Activated CD4-positive, CD25-positive, alpha-beta regulatory T cell (primary cell): ENCODE measurements at places on chromosomes 16 and 17.

DNA sequence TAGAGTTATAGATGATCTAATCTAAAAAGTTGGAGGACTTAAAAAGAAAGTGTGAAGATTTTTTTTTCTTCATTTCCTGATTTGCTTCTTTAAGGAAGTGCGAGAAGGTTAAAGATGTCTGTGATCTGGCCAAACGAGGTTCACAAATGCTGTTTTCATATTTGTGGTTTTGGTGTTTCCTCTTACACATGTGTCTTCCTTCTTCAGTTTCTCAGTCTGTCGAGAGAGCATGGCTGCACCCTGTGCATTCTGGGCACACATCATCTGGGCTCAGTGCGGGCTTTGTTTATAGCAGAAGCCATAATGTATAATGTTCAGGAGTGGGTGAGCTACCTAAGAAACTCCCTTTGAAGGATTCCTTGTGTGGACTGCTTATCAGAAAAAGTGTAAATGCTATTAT, 260.4 kb upstream of the TBX2 start:
- peak; percentile 23 for DNase-seq

- no peak for DNase-seq
Observed at GRCh38 chr17:42695500-42695899, 13.2 kb downstream of the CNTNAP1 start.

DNA sequence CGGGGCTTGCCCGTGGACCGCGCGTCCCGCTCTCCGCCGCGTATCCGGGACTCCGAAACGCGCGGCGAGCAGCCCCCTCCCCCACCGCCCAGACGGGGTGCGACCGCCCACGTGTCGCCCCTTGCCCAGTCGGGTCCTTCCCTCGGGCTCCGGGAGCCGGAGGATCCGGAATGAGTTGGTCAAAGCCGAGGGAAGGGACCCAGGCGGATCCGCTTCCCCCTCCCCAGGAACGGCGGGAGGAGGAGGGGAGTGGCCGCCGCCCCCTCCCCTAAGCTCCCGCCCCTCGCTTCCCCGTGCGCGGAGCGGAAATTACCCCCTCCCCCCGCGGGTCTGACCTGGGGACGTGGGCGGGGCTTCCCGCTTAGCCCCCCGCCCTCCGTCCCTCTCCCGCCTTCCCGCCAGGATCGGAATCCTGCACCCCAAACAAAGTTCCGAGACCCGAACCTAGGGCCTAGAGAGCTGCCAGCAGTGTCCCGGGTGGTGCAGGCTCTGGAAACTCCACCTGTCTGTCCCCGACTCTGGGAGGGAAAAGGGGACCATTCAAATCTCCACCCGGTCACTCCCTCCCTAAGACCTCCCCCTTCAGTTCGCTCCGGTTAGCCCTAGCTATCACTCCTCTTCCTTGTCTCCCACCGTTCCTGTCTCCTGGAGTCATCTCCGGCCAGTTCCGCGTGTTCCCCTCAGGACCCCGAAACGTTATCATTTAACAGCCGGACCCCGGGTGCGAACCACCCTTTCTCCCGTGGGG, 1.0 kb upstream of the IGF2BP1 start:
- DNase-seq: no peak

- no peak for DNase-seq
Observed at GRCh38 chr16:3283543-3284447, 504 bp downstream of the ZNF263 start.

GRCh38 chr17:13921841-13922776, 147.2 kb upstream of the COX10 start:
- DNase-seq: no peak

DNA sequence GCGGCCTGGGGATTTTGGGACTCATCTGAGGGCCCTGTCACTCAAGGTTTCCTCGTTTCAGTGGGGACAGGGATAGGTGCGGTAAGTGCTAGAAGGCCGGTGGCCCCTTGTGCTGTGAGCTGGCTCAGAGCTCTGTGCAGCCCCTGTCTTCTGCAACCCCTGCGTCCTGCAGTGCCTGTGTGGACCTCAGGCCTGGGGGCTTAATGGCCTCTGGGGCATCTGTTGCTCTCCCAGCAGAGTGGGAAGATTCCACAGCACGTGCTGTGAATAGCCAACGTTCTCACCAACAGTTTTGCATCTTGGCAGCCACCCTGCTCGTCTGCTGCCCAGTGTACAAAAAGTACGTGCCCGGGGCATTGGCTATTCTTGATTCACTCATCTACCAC, 4.9 kb downstream of the FOXC2 start:
- DNase-seq: no peak

- DNase-seq: no peak
Observed at GRCh38 chr16:11700264-11701029, 32.2 kb downstream of the SNN start.

DNA sequence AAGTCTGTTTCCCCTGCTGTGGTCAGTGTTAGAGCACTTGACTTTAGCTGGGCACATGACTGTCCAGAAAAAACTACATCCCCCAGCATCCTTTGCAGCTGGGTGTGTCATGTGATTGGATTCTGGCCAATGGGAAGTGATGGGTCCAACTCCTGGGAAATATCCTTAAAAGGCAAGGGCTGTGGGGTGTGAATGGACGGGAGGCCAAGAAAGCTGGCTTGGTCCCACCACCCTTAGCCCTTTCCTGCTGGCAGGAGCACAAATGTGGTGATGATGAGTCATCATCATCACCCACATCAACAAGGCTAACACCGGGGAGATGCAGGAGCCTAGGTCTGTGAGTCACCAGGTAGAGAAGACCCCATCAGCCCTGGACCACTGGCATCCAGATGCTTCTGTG, 341.7 kb downstream of the C16orf95 start:
- DNase-seq: no peak

DNA sequence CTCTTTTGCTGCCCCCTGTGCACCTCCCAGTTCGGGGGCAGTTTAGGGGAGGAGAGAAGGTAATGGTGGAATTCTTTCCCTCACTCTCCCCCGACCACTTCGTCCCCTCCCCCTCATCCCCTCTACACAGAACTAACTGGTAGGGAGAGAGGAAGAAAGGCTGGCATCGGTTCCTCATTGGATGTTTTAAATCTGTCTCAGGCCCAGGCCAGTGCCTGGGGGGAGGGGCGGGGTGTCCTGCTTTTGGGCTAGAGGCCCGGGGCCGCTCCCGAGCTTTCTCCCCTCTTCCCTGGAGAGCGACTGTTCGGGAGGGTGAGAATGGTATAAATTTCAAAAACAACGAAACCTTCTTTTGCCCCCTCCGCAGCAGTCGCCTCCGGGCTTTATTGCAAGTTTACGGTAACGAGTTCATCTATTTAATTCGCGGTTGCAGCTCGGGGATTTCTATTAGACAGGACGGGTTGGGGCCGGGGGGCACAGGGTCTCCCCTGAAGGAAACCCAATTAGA, at the start of gene PRAC2:
PRAC2 (plus strand) TSS at position 271 of the 508 bp plus-strand sequence. CDS start 1,226 bp downstream, outside the sequence.
- DNase-seq: no peak

GRCh38 chr16:1169285-1170075, 16.6 kb downstream of the CACNA1H start:
- DNase-seq: no peak

DNA sequence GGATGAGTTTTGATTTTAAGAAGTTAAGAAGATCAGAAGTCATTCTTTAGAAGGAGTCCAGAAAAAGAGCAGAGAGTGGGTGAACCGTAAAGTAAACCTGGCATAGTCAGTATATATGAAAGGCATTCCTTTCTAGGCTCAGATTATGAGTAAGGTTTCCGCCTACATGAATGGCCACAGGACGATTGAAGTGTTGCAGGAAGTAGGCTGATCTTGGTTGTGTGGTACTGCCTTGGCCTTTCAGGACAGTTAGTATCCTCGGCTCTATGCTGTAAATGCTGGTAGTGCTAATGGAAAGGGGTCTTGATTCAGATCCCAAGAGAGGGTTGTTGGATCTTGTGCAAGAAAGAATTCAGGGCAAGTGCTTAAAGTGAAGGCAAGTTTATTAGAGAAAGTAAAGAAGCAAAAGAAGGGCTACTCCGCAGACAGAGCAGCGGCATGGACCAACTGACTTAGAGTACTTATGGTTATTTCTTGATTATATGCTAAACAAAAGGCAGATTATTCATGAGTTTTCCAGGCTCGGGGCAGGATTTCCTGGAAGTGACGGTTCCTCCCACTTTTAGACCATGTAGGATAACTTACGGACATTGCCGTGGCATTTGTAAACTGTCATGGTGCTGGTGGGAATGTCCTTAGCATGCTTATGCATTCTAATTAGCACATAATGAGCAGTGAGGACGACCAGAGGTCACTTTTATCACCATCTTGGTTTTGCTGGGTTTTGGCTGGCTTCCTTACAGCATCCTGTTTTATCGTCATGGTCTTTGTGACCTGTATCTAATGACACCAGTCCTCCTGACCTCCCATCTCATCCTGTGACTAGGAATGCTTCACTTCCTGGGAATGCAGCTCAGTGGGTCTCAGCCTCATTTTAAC, 164.8 kb downstream of the SNX29 start:
- no peak for DNase-seq

- no peak for DNase-seq
Observed at GRCh38 chr17:78000341-78000740, 41.8 kb downstream of the TNRC6C start.

GRCh38 chr16:56341656-56342399, 83.5 kb downstream of the AMFR start:
- DNase-seq: no peak

GRCh38 chr17:50214976-50215760, 13.7 kb upstream of the COL1A1 start:
- no peak for DNase-seq

DNA sequence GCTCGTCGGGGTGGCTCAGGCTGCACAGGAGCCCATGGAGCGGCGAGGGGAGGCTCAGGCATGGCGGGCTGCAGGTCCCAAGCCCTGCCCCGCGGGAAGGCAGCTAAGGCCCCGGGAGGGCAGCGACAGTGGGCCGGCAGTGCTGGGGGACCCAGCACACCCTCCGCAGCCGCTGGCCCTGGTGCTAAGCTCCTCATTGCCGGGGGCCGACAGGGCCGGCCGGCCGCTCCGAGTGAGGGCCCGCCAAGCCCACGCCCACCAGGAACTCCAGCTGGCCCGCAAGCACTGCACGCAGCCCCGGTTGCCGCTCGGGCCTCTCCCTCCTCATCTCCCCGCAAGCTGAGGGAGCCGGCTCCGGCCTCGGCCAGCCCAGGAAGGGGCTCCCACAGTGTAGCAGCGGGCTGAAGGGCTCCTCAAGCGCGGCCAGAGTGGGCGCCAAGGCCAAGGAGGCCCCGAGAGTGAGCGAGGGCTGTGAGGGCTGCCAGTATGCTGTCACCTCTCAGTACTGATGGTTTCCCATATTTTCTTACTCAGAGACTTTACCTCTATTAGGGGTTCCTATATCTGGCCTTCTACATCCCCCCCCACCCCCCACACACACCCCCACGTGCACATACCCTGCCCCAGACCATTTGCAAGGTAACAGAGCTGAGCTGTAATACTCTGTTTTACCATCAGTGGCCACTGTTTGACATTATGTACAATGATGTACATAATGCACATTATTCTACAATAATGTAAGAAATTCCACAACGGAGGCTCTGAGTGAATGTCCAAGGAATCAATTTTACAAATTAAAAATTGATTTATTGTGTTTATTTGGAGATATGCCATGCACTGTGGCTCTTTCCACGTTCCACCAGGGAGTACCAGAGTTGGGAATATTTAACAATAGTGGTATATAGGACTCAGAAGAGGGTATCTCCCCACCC, 3.7 kb upstream of the VAT1L start:
- no peak for DNase-seq

GRCh38 chr16:69093974-69094373, 11.5 kb upstream of the HAS3 start:
- no peak for DNase-seq

DNA sequence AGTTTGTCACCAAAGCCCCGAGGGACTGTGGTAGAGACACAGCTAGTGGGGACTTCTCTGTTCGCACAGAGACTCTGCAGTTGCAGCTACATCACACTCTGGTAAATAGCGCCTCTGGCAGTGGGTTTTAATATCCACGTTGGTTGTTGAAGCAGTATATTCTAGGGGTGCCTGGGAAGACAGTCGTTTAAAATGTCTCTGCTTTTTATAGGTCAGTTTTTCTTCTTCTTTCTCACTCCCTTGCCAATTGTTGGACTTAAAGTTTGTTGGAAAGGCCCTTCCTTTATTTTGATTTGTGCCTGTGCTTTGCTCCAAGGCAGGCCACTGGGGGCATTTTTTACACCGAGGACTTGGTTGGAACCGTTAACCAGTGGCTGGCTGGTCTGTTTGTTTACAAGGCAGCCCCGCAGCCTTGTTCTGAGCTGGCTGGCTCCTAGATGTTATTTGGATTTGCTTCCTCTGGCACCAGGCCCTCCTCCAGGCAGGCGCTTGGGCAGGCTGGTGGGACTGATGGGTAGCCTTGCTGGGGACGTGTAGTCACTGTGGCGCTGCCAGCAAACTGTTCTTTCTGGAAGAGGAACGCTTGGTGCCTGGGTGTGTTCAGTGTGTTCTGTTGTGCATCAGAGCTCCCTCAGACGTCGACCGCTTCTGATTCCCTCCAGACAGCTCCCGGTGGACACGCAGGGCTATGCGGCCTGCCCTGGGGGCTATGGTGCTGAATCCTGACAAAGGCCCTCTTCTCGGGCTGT, 218.2 kb upstream of the CHMP6 start:
- DNase-seq: no peak

GRCh38 chr17:43584666-43585102, 38.5 kb upstream of the ETV4 start:
- DNase-seq: no peak

DNA sequence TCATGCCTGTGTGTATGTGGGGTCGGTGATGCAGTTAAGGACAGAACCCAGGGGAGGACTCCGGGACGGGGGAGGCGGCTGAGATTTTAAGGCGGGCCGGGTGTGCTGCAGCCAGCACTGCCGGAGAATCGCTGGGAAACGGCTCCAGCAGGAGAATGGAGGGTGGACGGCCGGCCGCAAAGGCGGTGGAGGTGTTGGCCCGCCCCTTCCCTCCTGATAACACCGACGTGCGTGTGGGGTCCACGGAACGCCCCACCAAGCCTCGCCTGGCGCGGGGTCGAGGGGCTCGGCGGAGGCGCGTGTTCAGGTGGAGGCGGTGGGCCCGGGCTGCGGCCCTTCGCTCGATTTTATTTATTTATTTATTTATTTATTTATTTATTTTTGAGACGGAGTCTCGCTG, 633 bp downstream of the ZNF843 start:
- no peak for DNase-seq
